ENCODE measurements at places on chromosomes 2 and 18.
A peak's percentile ranks its signal among the peaks of the same experiment; 100 is the strongest.

DNA sequence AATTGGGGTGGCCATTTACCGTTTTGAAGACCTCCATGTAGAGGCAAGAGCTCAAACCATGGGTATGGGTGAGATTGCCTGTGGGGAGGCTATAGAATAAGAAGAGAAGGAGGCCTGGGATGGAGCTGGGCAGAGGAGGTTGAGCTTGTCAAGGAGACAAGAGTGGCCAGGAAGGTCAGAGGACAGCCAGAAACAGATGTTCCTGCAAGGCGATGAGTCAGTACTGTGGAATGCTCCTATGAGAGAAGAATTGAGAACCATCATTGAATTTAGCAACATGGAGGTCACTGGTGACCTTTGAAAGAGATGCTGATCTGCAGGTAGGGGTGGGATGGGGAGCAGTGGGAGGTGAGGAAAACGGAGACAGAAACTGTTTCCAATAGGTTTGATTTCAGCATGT is 3.5 kb downstream of the ACSL3 start:
- peak; percentile 54 for DNase-seq

- no peak for DNase-seq
These were observed 190.7 kb upstream of the SMAD7 start for GRCh38 chr18:49141491-49141890.

GRCh38 chr2:37809525-37809924 is 115.6 kb upstream of the RMDN2 start:
- no peak for DNase-seq

DNA sequence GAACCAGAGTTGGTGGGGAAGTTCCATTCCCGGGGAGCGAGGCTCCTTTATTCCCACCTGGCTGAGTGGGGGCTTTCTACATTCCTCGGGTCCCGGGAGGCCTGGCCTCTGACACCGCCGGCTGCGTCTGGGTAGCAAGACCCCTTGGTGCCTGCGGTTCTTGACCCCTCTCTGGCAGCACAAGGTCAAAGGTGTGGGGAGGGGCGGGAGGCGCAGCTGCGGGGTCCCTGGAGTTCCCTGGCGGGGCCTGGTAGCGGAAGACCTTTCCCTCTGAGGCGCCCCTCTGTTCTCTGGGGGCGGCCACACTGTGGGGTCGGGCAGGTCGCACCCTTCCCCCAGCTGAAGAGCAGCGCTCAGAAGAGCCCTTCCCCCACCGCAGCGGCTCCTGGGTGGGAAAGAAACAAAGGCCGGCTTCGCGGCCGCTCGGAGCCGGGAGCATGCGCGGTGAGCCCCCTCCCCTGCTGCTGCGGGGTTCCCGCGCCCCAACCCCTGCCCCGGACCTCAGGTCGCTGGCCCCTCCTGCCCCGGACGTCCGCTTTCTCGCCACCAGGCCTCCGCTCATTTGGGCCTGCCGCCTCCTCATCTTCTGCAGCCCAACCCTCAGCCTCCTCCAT is 146.3 kb downstream of the ANKRD44 start:
- DNase-seq: no peak

DNA sequence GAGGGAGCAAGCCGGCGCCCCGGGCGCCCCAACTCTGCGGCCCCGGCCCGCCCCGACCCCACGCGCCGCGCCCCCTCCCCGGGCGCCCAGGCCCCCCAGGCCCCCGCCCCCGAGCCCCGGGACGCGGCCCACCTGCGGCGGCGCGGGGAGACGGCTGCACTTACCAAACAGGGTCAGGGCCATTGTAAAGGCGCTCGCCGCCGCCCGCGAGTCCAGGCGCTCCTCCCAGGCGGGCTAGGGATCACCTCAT is 526 bp downstream of the CHN1 start:
- peak; percentile 43 for DNase-seq

DNA sequence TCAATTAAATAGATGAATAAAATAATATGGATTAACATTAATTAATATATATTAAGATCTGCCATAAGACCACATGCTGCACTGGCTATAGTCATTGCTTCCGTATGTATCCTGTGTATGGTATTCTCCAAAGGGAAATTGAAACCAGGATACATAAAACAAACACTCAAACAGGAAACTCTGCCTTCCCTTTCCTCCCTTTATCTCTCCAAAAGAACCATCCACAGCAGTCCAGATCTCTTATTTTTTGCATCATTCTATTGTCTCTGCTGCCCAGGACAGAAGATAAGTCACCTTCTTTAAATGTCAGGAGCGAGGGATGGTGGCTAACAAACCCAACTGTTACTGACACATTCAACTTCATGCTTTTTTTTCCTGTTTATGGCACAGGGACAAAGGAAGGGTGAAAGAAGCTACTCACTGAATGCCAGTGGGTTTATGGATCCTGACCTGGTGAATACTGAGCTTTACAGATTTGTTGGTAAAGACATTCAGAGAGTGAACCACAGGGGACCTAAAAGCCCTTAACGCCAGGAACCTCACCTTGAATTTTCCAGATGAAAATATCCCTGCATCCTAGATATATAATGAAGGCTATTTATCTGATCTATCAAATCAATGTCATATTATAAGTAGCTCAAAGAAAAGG is 67.5 kb downstream of the CSRNP3 start:
- no peak for DNase-seq

DNA sequence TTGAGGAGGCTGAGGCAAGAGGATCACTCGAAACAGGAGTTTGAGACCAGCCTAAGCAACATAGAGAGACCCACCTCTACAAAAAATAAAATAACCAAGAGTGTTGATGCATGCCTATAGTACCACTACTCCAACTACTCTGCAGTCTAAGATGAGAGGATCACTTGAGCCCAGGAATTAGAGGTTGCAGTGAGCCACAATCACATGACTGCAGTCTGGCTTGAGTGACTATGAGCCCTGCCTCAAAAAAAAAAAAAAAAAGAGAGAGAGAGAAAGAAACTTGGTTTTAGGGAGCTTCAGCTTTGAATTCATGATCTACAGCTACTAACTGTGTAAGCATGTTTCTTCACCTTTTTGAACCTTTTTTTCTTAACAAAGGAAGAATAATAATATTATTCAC is 119.9 kb downstream of the HNMT start:
- no peak for DNase-seq

DNA sequence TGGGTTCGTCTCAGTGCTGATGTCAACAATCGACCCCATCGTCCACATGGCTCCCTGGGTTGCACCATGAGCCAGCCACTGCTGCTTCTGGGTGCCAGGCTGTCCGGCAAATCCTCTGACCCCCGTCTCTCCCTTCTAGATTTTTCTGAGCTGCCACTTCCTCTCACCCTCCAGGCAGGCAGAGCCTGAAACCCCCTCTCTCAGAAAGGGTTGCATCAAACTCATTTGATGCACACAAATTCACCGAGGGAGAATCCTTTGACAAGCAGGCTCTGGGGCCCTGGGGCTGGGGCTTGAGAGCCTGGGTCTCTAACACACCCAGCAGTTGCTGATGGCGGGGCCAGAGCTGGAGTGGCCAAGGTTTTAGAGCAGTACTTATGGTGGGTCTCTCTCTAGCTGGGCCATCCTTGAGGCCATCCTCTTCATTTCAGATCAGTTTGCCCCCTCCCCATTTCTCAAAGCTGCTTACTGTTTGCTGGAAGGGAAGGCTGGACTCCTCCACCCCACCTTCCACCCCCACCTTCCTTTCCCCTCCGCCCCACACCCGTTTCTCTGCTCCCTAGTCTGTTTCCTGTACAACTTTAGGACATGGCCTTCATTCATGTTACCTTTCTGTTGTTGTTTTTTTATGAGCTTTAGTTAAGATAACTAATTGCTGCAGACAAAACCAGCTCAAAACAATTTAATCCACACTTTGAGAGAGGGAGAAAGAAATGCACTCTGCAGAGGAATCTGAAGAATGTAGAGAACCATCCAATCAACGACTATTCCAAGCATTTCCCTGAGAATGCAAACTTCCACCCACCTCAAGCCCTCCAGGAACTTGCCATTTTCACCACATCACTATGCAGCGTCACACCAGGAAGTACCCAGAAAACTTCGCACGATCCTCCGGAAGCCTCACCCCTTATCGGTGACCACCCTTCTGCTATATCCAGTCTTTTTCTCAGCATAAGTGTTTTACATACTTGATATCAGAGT is 69.5 kb downstream of the ARL4C start:
- peak; percentile 72 for DNase-seq

DNA sequence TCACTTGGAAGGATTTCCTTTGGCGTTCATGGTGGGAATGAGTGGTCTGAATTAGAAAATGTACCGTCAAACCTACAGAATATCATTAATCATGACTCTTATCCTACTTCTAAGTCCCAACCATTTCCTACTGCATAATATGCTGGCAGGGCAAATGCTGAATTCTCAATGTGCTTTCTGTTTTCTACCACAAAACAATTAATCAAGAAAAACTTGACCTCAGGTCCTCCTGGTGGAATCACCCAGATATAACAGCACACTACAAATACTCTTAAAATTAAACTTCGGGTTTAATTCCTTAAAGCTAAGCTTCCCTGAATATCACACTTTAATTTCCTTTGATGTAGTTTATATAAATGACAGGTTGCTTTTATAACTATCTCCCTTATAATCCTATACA is 301.6 kb downstream of the AFF3 start:
- no peak for DNase-seq
